Stimulated activated effector memory CD8-positive, alpha-beta T cell treated with anti-CD3 and anti-CD28 coated beads, Interleukin-12 subunit alpha, Interleukin-12 subunit beta, amount 100 ng/mL, for 72 hours (primary cell): ENCODE measurements at places on chromosomes 5 and 9.

DNA sequence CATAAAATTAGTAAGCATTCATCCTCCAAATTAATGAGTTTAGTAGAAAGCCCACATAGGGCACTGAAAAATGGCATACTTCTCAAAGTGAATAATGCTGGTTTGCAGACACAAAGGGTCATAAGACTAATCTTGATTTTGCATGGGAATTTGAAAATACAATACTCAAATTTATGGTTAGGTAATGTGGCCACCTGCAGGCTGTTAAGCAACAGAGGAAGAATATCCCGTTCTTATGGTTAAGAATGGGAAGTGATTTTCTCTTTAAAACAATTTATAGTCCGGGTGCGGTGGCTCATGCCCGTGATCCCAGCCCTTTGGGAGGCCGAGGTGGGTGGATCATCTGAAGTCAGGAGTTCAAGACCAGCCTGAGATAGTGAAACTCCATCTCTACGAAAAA is 9.4 kb upstream of the PLCXD3 start:
- DNase-seq: no peak

- no peak for DNase-seq
These were observed 206.2 kb downstream of the MEF2C start for GRCh38 chr5:88676637-88677375.

- DNase-seq: no peak
These were observed 63.4 kb downstream of the BARX1 start for GRCh38 chr9:93891549-93892310.

DNA sequence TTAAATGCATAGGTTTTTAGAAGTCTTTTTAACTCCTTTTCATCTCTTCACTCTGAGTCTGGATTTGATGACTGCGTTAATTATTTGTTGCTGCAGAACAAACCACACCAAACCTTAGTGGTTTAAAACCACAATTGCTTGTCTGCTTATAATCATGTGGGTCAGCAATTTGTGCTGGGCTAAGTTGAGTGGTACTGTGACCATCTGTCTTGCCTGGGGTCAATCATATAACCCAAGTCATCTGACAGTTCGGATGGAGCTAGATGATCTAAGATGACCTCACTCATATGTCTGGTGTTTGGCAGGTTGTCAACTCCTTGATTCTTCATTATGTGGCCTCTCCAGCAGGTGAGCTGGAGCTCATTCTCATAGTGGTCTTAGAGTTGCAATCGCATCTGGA is 219.1 kb upstream of the ELAVL2 start:
- DNase-seq: no peak

DNA sequence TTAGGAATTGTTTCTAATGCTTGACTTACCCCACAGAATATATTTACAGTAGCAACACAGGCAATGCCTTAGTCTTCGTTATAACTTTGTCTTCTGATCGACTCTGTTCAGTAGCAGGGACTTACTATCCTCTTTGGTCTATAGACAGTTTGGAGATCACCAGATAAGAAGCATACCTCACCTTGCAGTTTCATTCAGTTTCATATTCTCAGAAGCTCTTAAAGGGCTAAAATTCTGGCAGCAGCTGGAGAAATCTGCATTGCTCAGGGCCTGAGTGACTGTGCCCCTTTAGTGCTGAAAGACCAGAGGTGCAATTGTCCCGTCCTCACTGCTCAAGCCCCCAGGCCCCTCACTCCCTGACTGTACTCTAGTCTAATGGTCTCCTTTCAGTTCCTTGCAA is 26.0 kb downstream of the ZBTB43 start:
- DNase-seq: no peak

GRCh38 chr9:32264170-32264864 is 120.1 kb upstream of the ACO1 start:
- no peak for DNase-seq

- no peak for DNase-seq
These were observed 33.8 kb downstream of the GPBP1 start for GRCh38 chr5:57207681-57208080.

DNA sequence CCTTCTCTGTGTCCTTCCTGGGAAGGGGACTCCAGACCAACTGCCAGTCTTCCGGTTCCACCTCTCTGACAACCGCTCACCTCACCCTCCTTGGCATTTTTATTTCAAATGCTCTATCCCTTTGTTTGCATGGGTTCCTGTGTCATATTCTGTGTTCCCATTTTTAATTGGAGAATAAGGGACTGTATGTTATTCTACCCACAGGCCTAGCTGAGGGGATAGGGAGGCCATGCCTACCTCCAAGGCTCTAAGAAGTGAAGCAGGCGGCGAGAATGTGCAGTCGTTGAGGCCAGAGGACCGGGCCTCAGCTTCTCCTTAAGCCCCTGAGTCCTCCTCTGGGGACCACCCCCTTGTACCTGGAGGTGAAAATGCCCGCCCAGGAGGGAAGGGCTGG is 936 bp upstream of the WDR5 start:
- peak; percentile 74 for DNase-seq

DNA sequence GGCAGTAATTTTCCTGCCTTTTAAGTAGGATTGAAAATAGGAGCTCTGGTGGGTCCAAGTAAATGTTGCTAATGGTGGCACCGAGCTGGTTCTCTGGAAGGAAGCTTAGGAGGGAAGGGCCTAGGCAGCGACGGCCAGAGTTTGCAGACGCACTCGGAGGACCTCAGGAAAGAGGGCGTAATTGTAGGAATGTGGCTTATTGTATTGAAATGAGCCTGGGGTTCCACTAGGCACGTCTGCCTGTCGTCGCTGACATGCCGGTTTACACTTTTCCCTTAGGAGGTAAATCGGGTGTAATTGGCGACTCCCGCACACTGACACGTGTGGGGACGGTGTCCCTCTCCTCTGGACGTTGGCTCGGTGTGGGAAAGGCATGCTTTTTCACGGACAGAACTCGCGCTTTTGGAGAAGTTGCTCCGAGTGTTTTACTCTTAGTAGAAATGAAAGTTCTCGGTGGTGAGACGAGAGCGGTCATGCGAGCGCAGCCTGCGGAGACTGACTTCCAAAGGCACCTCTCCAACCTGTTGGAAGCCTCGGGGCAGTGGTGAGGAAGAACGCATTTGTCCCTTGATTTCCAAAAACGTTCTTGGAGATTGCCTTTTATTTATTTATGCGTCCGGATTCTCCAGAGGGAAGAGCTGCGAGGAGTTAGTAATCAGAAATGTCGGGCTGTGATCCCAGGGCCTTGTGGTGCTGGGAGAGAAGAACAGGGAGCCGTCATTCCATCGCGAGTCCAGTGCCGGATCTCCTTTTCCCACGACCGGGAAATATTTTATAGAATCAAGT is 1.3 kb downstream of the NR4A3 start:
- peak; percentile 61 for DNase-seq

DNA sequence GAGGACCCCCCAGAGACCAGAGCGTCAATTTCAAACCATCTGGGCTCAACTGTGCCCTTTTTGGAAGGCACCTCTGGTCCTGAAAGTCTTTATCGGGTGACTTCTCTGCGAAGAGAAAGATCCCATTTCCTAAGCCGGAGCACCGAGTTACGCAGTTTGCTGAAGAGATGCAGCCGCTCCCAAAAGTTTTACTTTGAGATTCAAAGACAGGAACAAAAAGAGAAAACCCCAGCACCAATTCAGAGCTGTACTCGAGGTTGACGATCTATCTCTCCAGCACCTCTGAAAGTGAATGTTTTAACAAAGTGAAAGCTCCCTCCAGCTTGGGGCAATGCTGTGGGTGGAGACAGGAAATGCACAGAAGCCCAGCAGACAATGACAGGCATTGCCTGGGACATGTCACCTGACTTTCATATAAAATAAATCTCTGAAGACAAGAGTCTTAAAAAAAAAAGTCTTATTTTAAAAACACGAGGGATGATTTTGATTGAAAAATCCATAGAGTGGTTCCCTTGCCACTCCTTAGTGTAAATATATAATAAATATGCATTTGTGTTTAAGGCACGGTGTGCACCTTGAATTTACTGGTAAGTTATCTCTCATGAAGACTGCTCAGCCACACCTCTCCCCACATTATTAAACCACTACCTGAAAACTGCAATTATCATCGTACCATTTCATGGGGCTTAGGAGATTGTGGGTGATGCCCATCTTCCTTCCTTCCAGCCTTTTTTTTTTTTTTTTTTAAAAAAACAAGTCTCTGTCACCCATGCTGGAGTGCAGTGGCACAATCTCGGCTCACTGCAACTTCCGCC is 79.9 kb downstream of the FNBP1 start:
- DNase-seq: peak; percentile 71

- DNase-seq: no peak
These were observed 64.3 kb downstream of the FEM1C start for GRCh38 chr5:115480271-115480670.

GRCh38 chr9:21172156-21172555 is 5.7 kb upstream of the IFNA21 start:
- no peak for DNase-seq

DNA sequence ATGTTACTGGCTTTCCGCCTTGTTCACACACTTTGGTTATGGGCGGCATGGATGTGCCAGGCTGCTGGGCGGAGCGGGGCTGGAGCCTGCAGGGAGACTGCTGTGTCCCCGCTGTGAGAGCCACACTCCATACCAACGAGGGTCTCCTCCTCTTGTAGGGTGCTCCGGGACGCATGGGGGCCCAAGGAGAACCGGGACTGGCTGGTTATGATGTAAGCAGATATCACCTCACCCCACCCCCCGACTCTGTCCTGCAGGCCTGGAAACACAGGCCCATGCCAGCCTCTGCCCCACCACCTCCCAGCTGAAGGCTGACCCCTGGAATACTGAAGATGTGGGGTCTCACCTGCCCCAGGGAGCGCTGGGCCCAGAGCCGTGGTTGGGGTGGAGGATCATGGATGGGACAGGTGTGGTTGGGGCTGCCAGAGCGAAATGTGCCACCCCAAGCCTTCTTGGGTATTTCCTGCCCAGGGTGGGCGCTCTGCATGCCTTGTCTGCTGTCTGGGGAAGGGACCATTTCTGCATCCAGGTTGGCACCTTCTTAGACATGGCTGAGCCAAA is 39.3 kb upstream of the ORM1 start:
- DNase-seq: no peak

GRCh38 chr9:36862206-36863145 is 171.6 kb downstream of the PAX5 start:
- no peak for DNase-seq

DNA sequence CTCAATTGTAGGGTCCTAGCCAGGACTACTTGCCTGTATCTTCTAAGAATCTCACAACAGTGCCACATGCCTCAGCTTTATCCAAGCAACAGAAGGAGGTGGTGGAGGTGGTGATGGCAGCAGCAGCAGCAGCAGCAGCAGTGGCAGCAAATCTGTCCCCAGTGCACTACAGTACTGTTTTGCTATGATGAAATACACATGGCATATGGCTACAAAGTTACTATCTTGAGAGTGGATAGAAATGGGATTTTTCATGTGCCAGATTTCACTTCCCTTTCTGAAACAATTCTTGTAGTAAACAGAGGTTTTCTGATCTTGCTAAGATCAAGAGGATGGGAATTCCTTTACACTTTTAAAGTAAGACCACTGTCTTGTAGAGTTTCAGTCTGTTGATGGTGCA is 8.1 kb upstream of the CYSTM1 start:
- DNase-seq: no peak

DNA sequence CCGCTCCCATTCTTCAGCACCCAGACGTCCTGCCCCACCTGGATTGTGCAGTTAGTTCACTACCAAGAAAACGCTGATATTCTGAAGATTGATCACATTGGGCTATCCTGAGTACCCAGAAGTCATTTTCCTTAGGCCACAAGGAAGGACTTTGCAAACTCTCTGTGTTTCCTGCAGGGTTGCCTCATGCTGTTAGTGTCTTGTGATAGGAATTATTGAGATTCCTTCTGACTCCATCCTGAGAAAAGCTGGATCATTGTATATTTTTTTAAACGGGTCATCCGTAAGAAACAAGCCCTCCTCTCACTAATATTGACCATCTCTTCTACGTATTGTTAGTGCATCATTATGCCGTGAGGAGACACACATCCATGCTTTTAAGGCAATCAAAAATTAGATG is 96.0 kb upstream of the DAPK1 start:
- no peak for DNase-seq

GRCh38 chr5:79849061-79849460 is 142.0 kb downstream of the MTX3 start:
- DNase-seq: no peak

- DNase-seq: no peak
These were observed 263.1 kb upstream of the RGMB start for GRCh38 chr5:98510143-98510985.

DNA sequence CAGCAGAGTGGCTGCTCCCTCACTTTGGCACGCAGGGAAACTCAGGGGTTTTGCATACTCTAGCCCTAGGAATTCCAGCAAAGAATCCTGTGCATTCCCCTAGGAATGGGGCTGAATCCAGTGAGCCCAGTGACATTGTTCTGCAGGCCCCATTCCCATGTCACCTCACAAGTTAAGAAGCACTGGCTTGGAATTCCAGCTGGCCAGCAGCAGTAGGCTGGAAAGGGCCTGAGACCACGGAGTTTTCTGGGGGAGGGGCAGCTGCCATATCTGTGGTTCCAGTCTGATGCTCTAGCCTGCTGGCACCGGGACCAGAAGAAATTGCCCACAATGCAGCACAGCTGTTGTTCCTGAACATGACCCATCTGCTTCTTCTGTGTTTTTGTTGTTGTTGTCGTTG is 217.6 kb upstream of the DMRTA1 start:
- DNase-seq: no peak

- DNase-seq: no peak
These were observed 253.4 kb downstream of the ARRDC3 start for GRCh38 chr5:91129748-91130147.

DNA sequence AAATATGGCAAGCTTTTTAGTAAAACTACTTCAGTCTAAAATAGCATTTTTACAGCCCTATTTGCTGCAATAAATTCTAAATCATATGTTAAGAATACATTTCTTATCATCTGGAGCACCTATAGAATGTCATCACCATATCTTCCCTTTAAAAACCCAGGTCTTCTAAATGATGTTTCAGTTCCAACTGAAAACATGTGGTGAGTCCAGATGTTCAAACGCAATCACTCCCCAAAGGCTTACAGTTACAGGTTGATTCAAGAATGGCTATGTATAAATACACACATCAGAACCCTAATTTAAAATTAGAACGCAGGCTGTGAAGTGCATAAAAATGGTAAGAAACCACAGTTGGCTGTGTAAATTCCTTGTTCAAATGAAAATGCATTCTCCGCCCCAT is 796.3 kb downstream of the MAT2B start:
- DNase-seq: no peak

GRCh38 chr5:136998854-136999357 is 500.2 kb downstream of the SPOCK1 start:
- DNase-seq: no peak

DNA sequence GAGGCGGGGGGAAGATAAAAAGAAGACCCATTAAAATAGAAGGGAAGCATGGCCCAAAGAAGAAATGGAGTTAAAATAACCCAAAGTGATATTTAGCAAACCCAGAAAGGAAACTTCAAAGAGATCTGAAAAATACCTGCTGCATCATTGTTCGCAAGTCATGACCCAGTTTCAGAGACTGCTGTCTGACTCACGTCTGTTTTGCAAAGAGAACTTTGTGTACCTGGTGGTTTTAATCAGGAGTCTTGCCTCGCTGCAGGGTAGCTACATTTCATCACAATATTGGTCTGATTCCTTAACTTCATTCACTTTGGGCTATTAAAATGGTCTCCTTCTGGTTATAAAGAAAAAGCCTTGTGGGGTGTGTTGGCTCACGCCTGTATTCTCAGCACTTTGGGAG is 461.1 kb upstream of the DAP start:
- no peak for DNase-seq

- DNase-seq: peak; percentile 88
These were observed at the start of gene CDKN2B for GRCh38 chr9:22008717-22009505. TSS of gene CDKN2B (minus strand) at chr9:22009305. CDS start at chr9:22008953, 352 bp downstream.
